ENCODE measurements at places on chromosomes 6 and 20.

DNA sequence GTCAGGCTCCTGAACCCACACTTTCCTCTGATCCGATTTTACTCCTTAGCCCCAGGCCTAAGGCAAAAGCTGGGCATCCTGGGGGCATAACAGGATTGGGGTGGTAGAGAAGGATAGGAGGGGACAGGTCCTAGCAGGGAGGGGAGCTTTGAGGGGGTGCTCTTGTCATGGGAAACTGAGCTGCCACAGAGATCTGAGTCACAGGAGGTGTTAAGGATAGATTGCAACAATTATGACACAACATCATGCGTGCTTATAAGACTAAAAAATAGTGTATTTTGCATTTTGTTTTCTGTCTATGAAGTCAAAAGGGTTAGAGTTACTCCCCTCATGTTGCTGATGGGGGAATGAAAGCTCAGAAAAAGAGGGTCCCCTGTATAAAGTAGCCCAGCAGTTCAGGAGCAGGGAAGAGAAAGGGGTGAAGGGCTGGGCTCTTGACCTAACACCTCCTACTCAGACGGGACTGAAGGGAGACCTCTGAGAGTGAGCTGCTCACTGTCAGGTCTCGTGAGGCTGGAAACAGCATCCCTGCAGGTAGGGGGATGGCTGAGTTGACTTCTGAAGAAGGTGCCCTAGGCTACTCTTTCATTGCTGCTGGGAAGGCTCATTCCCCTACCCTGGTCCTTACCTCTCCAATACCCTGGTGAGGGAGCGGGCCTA lies 2.0 kb downstream of the GLP1R start:
- DNase-seq, result no peak

DNA sequence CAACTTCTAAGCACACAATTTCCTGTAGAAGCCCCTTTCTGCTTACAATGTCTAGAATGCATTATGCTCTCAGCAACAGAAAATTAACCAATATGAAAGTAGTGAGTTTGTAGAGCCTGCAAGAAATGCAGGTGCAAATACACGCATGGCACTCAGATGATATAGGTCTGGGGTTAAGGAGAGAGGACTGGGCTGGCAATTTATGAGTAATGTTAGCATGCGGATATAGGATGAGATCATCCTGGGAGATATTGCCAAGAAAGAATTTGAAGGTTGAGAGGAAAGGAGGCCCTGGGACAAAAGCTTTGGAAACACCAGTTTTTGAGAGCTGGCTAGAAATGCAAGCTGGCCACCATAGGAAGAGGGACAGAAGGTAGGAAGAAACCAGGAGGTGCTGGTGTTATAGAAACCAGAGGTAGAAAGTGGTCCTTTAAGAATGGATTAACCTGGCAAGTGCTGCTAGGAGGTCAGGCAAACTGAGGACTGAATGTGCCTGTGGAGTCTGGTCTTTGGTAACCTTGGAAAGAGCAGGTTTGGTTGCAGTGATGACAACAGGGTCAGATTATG lies 183.2 kb upstream of the MYLIP start:
- no peak for DNase-seq

DNA sequence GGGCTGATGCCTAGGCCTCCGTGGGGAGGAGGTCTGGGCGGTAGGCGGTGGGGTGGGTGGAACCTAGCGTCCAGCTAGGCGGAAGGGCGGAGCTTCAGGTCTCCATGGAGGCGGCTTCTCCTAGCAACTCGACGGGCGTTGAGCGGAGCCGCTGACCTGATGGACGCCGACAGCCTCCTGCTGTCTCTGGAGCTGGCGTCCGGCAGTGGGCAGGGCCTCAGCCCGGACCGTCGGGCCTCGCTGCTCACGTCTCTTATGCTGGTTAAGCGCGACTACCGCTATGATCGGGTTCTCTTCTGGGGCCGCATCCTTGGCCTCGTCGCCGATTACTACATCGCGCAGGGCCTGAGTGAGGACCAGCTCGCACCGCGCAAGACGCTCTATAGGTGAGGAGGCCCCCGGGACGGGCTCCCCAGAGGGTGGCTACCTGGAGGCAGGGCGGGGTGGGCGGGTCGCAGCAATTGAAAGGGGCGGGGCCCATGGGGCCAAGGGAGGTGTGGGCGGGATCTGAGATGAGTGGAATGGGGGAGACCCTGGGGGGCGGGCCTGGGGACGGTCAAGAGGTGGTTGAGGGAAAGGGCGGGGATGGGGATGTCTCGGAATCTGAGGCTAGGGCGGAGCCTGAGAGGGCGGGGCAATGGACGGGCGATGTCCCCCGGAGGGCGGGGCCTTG lies at the start of gene RSPH9:
RSPH9 (plus strand) TSS at position 97 of the 673 bp plus-strand sequence; CDS start at position 160, 63 bp downstream.
- DNase-seq, result peak; percentile 93

GRCh38 chr20:44706301-44707017 lies 8.7 kb upstream of the CCN5 start:
- DNase-seq, result no peak

DNA sequence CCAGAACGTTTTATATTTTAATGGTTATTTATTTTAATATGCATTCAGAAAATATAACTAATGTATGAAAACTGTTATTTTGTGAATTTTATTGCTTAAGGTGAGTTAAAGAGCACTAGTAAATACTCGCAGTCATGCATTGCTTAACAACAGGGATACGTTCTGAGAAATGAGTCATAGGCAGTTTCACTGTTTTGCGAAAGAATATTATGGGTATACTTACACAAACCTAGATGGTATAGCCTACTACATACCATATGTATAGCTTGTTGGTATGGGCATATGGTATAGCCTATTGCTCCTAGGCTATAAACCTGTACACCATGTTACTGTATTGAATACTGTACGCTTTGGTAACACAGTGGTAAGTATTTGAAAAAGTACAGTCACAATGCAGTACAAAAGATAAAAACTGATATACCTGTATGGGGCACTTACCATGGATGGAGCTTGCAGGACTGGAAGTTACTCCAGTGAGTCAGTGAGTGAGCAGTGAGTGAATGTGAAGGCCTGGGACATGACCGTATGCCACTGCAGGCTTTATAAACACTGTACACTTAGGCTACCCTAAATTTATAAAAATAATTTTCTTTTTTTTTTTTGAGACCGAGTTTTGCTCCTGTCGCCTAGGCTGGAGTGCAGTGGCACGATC lies 38.5 kb downstream of the ARFGEF2 start:
- DNase-seq, result no peak

DNA sequence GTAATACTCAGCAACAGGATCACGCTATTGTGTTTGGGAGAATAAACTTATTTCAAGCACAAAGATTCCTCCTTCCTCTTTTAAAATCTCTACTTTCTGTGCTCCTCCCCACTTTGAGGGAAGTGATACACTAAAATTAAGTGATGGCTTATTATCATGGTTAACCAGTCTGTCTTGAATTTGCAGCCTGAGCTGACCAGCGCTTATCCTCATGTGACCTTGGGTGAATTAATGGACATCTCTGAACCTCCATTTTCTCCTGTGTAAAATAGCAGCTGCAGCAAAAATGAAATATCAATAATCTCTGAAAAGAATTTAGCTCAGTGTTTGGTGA lies 222.6 kb downstream of the BCAS1 start:
- DNase-seq, result no peak

DNA sequence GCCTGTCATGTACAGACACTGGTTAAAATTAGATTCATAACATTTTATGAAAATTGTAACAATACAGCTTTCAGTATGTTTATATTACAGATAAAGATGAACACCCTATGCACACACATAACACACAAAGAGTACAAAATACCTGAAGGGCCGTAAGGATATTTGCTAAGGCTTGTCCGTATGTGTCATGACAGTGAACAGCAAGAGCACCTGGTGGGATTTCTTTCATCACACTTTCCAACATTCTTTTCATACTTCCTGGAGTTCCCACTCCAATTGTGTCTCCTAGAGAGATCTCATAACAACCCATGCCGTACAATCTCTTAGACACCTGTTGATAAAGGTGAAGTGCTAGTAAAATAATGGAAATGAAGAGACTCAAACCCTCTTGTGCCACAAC lies 83.7 kb downstream of the HMGCLL1 start:
- no peak for DNase-seq

- no peak for DNase-seq
Observed at GRCh38 chr20:43948455-43948854, 33.8 kb downstream of the TOX2 start.

- DNase-seq, result peak; percentile 46
Observed at GRCh38 chr6:33983109-33983716, 162.7 kb downstream of the GRM4 start.

- DNase-seq, result no peak
Observed at GRCh38 chr6:164097551-164098398, 683.3 kb downstream of the QKI start.

GRCh38 chr6:21457647-21458046 lies 135.9 kb upstream of the SOX4 start:
- no peak for DNase-seq

- DNase-seq, result no peak
Observed at GRCh38 chr6:80341330-80341729, 234.9 kb downstream of the BCKDHB start.

DNA sequence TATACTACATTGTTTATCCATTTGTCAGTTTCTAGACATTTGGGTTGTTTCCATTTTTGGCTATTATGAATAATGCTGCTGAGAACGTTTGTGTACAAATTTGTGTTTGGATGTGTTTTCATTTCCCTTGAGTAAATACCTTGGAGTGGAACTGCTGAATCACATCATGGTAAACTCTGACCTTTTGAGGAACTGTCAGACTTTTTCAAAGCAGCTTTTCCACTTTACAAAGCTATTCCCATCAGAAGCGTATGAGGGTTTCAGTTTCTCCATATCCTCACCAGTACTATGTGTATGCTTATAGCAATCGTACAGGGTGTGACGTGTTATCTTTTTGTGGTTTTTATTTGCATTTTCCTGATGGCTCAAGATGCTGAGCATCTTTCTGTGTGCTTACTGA lies 103.7 kb downstream of the MYO6 start:
- DNase-seq, result no peak

DNA sequence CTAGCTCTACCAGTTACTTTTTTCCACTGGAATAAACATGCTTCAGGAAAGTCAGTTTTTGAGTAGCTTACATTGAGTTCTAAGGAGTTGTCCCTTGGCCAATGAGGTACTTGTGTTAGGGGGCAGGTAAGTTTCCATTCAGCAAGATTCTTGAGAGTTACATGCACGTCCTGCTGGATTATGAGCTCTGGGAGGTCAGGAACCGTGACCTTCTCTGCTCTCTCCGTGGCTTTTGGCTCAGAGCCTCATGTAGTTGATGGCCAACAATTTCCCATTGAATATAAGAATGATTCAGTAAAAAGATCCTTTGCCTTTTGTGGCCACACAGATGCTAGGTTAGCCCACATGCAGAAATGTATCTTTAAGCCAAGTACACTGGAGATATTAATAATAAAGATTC lies 181.8 kb upstream of the RALGAPA2 start:
- DNase-seq, result no peak

DNA sequence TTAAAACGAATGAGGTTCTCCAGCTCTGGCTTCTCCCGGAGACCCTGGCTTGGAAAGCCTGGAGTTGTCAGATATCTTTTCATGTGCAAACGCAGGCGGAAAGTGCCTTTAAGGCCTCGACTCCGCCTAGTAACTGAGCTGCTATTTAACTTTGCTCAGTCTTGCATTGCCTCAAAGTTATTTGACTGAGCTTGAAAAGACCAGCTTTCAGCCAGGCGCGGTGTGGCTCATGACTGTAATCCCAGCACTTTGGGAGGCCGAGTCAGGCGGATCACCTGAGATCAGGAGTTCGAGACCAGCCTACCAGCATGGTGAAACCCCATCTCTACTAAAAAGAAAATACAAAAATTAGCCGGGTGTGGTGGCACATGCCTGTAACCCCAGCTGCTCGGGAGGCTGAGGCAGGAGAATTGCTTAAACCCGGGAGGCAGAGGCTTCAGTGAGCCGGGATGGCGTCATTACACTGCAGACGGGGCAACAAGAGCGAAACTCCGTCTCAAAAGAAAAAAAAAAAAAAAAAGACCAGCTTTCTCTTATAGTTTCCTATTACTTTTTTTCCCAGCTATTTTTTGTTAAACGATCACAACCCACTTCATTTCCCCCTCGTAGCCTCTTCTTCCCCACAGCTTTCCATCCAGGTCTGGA lies 1.9 kb downstream of the GCNT2 start:
- no peak for DNase-seq

GRCh38 chr20:32647606-32648005 lies 26.1 kb downstream of the C20orf203 start:
- no peak for DNase-seq

GRCh38 chr20:35271904-35272303 lies 6.0 kb downstream of the MMP24OS start:
- DNase-seq, result no peak

DNA sequence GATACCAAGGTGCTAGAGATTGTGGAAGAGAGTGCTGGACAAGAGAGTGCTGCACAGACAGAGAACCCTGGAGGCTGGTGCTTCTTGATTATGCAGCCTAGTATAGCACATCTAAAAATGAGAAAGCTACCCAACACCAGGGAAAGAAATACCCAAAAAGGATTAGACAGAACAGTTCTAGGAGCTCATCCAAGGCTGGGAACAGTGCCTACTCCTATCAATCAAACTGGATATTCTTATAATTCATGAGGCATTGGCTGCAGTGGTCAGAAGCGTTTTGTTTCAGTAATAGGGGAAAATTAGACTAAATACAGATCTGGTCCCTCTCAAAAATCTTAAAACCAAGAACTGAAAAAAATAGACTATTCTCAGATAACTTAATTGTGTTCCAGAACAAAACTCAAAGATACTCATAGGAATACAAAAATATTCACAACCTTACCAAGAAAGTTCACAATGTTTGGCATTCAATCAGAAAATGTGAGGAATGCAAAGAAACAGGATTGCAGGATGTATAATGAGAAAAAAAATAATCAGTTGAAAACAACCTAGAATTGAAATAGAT lies 222.9 kb downstream of the EPHA7 start:
- DNase-seq, result no peak

DNA sequence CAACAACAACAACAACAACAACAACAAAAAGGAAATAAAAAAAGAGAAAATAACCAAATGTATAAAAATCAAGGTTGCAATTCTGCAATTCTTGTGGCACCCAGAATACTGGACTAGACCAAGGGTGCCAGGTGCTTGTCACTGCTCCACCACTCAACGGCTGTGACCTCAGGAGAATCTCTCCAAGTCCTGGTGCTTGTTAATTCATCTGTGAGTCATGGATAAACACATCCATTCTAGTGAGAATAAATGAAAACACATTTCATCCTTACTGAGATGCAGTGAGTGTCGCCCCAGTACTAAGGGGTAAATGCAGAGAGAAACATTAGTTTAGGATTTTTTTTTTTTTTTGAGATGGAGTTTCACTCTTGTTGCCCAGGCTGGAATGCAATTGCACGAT lies 32.0 kb downstream of the HLA-C start:
- DNase-seq, result no peak

Data from ecto neural progenitor cell (in vitro differentiated cells).